Amygdala (tissue), 56 donors: ENCODE measurements at places on chromosomes 3 and 15.
A peak's percentile ranks its signal among the peaks of the same experiment; 100 is the strongest.

DNA sequence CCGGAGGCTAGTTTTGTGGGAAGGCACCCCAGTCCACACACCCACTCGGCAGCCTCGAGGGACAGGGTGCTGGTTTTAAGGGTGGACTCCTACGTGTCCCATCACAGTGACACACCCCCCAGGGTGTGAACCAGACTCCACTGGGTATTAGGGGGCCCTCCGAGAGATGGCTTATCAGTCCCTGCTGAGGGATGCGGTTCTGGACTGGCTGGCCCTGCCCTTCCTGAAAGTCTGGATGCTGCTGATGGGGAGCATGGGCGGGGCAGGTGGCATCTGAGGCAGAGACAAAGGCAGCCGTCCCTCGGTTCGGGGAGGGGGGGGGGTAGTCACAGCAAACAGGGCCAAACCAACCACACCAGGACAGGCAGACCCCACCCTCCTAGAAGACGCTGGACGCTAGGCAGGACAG is 939 bp upstream of the ULK3 start:
- DNase-seq: no peak

- no peak for DNase-seq
Observed at GRCh38 chr15:82681371-82681770, 28.3 kb downstream of the AP3B2 start.

- no peak for DNase-seq
Observed at GRCh38 chr3:186172353-186172752, 63.5 kb upstream of the ETV5 start.

- no peak for DNase-seq
Observed at GRCh38 chr3:187205683-187206082, 8.4 kb downstream of the RTP1 start.

DNA sequence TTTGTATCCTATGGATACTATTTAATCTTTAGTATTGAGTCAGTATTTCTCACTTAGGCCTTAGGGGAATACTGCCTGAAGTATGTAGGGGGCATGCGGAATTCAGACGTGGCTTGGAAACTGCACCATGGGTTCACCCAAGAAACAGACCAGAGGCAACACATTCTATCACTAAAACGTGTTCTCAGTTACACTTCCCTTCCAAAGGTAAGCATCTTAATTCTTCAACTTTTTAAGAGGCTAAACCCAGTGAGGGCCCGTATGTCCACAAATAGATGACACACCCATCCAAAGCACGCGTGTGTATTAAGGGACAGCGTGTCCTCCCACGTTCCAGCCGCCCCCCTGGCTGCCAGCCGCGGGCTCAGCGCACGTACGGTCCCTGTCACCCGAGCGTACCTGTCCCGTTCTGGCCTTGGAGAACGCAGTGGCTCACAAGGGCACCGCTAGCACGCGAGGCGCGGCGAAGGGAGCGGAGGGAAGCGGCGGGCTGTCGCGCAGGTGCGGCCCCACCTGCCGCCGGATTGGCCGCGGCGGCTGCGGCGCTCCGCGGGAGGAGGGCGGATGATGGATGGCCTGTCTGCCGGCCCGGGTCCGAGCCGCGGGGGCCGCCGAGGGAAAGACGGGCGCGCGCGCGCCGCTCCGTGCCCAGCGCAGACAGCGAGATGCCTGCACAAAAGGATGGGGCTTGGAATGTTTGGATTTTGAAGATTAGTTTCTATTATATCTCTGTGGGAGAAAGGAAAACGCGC is 1003.9 kb upstream of the NR2F2 start:
- DNase-seq: no peak

- no peak for DNase-seq
Observed at GRCh38 chr3:36944012-36944640, 728 bp downstream of the TRANK1 start.

- DNase-seq: no peak
Observed at GRCh38 chr3:36965440-36965839, 20.6 kb upstream of the TRANK1 start.

DNA sequence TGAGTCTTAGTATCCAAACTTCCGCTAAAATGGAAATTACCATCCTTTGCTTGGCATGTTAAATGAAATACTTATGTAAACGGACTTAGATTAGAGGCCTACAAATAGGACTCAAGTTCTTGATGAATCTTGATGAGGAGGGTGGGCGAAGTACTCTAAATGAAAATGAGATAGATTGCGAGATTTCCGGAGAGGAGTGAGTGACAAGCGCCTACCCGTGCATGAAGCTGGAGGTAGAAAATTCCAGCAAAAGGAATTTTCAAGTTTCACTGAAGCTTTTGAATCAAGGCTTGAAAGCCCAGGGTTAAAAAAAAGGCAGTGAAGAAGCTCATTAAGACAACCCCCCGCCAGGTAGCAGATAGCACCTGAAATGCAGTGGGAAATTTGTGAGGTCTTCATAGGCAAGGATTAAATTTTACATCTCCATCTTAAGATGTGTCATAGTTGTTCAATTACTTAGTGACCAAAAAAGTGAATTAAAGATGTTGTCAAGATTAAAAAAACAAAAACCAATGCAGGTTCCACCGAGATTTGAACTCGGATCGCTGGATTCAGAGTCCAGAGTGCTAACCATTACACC is 655 bp upstream of the RAB11A start:
- no peak for DNase-seq

- no peak for DNase-seq
Observed at GRCh38 chr15:85037641-85038040, 56.0 kb downstream of the PDE8A start.

DNA sequence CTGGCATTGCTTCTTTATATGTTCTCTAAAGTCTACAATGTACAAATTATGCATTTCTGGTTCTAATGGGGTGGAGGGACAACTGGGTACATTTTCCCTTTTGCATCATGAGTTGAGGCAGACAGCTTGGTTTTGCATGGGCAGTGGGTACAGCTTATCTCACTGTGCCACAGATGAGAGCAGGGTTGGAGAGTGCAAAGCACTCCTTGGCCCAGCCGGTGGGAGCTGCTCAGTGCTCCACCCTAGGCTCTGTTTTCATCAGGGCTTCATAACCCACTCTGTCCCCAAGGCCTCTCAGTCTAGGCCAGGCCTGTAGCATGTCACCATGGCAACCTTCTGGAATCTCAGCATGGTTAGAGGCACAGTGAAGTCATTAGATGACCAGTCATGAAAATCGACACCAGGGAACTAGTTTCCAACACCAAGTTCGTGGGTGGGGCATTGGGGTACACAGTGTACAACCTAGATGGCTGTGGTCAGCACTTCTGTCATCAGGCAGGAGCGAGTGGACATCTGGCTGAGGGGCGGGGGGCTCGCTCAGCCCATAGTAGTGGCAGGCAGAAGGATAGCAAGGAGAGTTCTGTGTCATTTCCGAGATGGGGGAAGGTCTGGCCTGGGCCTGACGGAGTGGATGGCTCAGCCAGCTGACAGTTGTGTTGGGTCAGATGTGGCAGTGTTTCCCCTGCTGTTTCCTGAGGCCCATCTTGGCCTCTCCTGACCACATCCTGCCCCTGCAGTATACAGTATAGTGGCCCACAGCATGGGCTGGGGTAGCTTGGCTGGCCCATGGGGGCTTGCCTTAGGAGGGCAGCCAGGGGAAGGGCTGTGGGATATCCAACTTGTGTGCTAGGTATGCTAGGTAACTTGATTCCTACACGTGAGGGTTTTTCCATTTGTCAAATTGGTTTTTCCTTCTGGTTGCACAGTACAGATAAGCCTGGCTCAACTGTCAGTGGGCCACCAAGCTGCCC is 75.7 kb upstream of the PRR23C start:
- no peak for DNase-seq

DNA sequence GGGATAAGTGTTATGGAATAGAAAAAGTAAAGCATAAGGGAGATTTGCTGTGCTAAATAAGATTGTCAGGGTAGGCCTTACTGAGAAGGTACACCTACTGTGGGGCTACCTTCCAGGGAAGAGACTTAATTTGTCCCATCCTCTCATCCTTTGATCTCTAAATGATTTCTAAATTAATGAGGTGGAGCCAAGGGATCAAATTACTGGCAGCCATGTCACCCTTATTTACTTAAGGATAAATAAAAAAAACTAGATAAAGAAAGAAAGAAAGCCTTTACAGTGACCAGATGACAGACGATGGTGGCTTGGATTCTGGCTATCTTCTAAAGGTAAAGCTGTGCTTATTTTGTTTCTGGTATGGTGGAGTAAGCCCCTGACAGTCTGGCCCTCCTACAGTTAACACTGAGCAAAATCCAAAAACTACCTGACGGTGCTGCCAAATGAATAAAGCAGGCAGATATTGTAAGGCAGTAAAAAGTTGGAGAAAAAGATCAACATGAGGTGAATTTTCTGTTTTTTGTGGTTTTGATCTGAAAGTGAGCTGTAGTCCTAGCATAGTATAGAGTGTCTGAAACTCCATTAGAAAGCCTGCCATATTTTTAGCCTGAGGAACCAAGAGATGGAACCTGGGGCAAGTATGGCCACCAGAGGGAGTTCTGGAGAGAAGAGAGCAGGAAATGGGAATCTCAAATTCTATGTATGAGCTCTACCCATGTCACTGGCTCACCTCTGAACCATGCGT is 285.1 kb upstream of the MANF start:
- DNase-seq: no peak

- DNase-seq: no peak
Observed at GRCh38 chr3:6066397-6066796, 794.5 kb upstream of the GRM7 start.

- no peak for DNase-seq
Observed at GRCh38 chr15:64337761-64338160, 18.2 kb downstream of the CSNK1G1 start.

- DNase-seq: peak; percentile 58
Observed at GRCh38 chr3:123584284-123584987, 417 bp downstream of the HACD2 start.

- no peak for DNase-seq
Observed at GRCh38 chr3:111324151-111324550, 217.8 kb upstream of the CD96 start.

- DNase-seq: no peak
Observed at GRCh38 chr15:80507638-80508316, 103.6 kb downstream of the ARNT2 start.

- DNase-seq: no peak
Observed at GRCh38 chr3:109149078-109149477, 12.6 kb downstream of the C3orf85 start.

- DNase-seq: no peak
Observed at GRCh38 chr15:91884606-91885005, 31.1 kb downstream of the SLCO3A1 start.

DNA sequence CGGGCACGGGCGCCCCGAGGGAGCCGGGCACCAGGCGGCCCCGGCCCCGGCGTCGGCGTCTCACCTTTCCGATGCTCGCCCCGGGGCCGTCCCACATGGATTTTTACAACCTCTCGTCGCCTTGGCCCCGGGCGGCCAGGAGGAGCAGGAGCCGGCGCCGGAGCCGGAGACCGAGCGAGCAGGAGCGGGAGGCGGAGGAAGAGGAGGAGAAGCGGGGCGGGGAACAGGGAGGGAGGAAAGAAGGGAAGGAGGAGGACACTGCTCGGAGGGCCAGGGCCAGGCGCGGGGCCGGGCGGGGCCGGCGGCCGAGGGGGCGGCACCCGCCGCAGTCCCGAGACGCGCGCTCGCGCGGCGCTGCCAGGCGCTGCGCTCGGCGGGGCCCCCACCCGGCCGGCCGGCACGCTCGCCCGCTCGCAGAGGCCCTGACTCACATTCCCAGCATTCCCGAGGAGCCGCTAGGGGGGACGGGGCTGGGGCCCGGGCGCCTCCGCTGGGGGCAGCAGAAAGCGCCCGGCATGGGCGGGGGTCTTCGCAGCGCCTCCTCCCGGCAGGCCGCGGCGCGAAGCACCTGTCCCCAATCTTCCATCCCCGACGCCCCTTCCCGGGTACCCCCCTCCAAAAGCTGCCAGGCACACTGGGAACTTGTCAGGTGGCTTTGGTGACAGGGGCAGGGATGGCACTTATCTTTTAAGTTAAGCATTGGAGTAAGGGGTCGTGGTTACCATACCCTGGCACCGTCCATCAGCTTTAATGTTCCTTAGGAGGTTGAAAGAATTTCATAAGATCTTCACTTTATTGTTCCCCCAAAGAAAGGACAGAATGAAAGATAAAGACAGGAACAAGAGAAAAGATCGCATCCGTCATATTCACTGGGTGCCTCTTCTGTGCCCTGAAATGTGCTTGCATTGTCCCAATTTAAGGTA is at the start of gene ERC2:
Gene ERC2 (minus strand): TSS at position 284 of the 923 bp plus-strand sequence.
- peak; percentile 44 for DNase-seq

- DNase-seq: no peak
Observed at GRCh38 chr15:98712845-98713584, 64.7 kb downstream of the IGF1R start.

GRCh38 chr15:91928675-91929074 is 75.2 kb downstream of the SLCO3A1 start:
- DNase-seq: no peak

DNA sequence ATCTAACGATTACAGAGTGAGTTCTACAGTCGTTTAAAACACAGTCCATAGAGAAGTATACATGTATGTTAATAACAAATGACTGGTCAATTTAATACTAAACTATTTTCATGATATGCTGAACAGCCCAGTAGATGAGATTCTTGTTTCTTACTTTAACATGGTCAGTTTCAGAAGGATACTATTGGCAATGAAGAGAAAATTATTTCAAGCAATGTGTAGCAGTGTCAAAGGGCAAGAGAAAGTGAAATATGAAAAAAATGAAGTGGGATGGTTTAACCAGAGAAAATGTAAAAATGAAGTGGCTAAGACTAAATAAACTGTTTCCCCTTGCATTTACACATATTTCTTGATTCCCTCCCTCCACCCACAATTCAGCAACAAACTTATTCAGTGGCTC is 192.1 kb upstream of the TTC14 start:
- DNase-seq: no peak

DNA sequence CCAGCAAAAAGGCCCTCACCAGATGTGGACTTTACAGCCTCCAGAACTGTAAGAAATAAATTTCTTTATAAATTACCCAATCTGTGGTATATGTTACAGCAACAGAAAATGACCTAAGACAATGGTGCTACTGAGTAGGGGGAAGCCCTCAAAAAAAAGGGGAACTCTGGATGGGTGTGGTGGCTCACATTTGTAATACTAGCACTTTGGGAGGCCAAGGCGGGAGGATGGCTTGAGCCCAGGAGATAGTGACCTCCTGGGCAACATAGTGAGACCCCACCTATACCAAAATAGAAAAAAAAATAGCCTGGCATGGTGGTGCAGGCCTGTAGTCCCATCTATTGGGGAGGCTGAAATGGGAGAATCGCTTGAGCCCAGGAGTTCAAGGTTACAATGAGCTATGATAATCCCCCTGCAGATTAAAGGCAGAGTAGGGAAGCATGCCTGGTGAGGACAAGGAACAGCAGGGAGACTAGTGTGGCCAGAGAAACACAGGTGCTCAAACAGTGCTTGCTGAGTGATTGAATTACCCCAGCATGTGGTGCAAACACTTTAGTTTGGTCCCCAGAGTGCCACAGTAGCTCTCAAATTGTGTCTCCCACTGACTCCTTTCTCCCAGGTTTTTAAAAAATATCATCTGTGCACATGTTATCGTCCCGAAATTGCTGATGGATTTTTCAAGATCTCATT is 13.9 kb upstream of the USP3 start:
- no peak for DNase-seq

- DNase-seq: no peak
Observed at GRCh38 chr3:31615071-31615875, 82.5 kb downstream of the STT3B start.
